Urinary bladder (tissue), 4 donors: ENCODE measurements at places on chromosomes 6 and 20. TPM values are rescaled to one million over a fixed set of nuclear protein-coding genes. Genes with fewer than 3 reads are reported as not detected.

PCK1 gene
- polyA plus RNA-seq = 2.9 TPM

DNA sequence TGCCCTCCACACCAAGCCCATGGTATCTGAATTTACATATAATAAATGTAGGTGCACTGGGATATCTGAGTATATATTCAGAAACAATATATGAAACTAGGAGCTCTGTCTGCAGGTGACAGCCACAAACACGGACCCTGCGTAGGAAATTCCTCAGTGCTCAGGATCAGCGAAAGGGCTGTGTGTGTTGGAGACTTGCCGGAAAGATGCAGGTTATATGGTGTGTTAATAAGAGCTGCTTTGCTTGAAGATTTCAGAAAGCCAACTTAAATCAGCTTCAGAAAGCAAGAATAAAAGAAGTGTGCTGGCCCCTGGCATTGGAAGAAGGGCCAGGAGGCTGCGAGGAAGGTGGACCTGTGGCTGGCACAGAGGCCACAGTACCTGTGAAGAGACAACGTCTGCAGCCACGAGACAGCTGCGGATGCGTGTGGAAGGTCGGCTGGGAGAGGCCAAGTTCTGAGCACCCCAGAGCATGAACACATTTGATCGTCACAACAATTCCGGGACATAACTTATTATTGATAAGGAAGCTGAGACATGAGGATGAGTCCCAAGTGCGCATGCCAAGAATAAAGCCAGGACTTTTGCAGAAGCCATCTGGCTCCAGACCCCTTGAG lies 183.2 kb downstream of the DLL1 start:
- DNase-seq = no peak

DNA sequence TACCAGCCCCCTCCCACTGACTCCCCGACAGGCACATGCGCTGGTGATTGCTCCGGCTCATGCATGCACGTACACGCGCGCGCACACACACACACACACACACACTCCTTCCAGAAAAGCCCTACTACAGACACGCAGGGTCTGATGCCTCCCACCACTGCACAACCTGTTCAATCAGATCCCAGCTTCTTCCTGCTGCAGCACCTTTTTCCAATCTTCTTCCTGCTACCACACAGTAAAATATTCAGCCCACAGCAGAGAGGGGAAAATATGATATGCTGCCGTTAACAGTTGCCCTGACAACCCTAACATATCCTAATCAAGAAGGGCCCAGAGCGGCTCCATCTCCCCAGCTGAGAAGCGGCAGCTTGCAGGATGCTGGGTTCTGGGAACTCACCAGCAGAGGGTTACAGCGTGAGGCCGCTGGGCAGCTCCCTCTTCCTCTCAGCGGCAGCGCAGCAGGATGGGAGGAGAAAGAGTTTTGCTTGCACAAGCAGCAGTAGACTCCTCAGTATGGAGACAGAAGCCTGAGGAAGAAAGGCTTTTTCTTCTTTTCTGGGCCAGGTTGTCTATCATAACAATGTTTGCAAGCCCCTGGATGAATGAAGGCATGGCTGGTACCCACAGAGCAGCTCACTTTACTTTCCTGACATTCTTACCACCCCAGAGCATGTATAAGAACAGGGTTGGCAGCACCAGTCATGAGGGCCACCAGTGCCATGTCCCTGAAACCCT lies 23.9 kb downstream of the MAP7 start:
- DNase-seq = no peak

DNA sequence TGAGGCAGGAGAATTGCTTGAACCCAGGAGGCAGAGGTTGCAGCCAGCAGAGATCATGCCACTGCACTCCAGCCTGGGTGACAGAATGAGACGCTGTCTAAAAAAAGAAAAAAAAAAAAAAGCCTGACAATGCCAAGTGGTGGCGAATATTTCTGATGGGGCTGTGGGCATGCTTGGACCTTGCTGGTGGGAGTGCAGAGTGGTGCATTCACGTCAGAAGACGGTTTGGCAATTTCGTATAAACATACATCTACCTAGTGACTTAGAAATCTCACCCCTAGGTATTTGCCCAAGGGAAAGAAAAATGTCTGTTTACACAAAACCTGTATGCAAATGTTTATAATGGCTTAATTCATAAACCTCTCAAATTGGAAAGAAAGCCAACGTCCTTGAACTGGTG lies 33.6 kb downstream of the CTCFL start:
- DNase-seq = no peak

DNA sequence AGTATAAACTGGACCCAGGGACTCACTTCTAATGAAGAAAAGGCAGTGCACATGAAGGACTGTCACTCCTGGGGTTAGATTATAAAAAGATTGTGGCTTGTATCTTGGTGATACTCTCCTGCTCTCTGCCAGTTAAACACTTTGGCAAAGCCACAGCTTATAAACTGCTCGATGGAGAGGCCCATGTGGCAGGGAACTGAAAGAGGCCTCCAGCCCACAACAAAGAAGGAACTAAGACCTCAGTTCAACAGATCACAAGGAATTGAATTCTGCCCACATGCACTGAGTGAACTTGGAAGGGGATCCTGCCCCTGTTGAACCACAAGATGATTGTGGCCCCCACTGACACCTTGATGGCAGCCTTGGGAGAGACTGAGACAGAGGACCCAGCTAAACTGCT lies 363.8 kb downstream of the CBLN4 start:
- DNase-seq = no peak
